ENCODE measurements at places on chromosomes 12 and 14.

DNA sequence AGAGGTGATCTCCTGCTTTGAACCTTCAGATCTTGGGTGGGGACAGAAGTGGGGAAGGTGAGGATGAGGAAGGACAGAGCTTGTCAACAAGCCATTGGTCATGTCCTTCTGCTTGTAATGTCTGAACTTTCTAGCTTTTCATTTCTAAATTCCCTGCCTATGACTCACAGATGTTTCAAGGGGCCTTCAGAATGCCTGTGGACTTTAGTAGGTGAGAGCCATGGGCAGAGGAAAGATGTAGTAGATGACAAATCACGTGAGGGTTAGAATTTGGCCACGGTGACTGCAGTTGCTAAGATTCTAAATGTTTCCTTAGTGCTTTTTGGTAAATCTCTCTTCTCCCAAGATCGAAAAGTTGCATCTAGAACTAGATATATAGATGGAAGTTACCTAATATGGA, 18.7 kb upstream of the CREBL2 start:
- DNase-seq = peak; percentile 39

DNA sequence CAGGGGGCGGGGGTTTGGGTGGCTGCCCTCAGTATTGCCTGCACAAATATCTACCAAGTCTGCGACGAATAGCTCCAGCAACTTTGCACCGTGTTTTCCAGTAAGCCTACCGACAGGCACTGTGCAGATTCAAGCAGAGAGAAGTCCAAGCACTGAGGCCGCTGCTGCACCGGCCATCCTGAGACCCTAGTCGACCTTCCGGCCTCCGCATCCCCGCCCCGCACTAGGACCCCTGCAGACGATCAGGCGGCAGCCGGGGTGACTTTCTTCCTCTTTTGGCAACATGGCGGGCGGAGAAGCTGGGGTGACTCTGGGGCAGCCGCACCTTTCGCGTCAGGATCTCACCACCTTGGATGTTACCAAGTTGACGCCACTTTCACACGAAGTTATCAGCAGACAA, at the start of gene EIF2S3B:
Gene EIF2S3B (plus strand): TSS at position 271 of the 400 bp plus-strand sequence. CDS start 13 bp downstream, at position 284.
- DNase-seq = no peak

DNA sequence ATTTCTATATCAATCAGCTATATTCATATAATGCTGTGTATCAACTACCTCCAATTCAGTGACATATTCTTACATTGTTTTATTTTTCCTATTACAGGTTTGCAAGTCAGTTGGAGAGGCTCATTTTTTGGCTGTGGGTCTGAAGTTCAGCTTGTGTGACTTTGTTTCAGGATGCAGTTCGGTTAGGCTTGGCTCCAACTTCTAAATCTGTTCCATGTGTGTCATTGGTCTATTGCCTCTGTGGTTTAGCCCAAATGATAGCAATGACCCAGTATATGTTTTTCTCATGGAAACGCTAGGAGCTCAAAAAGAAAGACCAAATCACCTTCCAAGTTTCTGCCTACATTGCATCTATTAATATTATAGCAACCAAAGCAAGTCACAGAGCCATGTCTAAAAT, 848.6 kb upstream of the LRFN5 start:
- no peak for DNase-seq

DNA sequence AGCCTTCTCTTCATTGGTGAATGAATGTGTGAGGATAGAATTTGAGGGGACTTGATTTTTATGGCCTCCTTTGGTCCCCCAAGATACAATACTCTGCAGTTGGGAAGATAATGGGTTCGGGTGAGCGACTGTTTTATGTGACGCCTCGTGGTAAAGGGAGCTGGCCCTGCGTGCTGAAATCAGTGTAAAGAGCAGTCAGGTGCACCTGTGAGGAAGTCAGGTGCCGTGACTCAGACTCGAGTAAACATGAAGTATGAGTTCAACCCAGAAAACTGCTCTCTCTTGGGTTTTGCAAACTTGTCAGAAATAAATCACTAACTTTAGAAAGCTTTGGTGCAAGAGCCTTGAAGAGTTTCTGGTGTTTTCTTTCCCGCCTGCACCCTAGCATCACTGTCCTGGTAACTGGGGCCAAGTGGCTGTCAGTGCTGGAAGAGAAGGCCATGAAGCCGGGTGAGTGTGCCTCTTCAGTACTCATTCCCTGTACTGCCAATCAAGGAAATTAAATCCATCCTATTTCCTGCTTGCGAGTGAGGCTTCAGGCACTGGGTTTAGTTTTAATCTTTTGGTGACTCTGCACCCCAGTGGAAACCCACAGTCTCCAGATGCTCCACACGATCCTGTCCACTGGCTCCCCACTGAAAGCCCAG, 59.2 kb downstream of the AACS start:
- no peak for DNase-seq

DNA sequence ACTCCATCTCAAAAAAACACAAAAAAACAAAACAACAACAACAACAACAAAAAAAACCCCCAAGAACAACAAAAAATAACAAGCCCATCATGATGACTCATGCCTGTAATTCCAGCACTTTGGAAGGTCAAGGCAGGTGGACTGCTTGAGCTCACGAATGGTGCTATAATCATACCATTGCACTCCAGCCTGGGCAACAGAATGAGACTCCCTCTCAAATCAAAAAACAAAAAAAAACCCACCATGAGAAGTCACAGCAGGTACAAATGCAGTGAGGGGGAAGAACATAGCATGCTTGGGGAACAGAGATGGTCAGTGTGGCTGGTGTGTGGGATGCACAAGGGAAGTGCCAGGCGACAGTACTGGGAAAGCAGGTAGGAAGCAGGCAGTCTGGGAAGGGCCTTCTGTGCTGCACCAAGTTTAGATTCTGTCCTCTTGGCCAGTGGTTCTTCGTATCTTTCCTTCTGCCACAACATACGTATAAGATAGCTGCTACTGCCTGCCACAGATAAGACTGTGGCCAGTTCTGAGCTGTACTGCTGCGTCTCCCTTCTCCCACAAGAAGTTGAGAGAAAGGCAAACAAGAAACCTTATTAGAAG, 28.0 kb downstream of the ATG14 start:
- no peak for DNase-seq

- DNase-seq = no peak
These were observed 12.6 kb upstream of the PUS1 start for GRCh38 chr12:131916306-131917138.

DNA sequence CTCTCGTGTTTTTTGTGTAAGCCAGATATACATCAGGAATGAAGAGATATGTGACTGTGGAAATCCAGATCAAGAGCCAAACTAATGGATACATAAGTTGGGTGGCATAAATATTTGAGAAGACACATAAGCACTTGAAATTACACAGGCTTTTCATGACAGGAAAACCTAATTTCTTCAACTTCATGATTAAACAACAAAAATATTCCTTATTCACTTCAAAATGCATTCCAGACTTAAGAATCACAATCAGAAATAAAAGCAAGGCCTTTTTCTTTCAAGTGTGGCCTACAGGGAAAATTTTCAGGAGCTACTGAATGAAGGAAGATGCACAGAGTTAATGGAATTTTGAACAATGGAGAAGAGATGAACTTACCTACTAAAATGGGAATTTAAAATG, 515.6 kb downstream of the FOXG1 start:
- no peak for DNase-seq

DNA sequence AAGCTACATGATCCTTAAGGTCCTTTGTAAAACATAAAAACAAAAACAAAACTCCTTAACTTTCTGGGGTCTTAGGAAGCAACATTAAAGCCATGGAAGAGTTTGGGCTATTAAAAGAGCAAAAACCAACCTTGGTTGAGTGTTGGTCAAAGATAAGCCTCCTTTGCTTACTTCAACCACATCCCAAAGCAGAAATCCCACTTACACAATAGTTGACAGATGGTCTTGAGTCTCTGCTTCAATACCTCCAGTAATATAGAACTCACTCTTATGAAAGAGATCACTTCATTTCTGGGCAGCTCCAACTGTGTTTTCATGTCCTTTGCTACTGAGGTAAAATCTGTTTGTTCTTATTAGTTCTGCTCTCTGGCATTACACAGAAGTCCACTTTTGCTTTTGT, 125.8 kb downstream of the SLC38A4 start:
- no peak for DNase-seq

- DNase-seq = no peak
These were observed 12.7 kb upstream of the SLC2A3 start for GRCh38 chr12:7948589-7949260.

- DNase-seq = no peak
These were observed 196.6 kb upstream of the TMTC1 start for GRCh38 chr12:29980304-29980703.

DNA sequence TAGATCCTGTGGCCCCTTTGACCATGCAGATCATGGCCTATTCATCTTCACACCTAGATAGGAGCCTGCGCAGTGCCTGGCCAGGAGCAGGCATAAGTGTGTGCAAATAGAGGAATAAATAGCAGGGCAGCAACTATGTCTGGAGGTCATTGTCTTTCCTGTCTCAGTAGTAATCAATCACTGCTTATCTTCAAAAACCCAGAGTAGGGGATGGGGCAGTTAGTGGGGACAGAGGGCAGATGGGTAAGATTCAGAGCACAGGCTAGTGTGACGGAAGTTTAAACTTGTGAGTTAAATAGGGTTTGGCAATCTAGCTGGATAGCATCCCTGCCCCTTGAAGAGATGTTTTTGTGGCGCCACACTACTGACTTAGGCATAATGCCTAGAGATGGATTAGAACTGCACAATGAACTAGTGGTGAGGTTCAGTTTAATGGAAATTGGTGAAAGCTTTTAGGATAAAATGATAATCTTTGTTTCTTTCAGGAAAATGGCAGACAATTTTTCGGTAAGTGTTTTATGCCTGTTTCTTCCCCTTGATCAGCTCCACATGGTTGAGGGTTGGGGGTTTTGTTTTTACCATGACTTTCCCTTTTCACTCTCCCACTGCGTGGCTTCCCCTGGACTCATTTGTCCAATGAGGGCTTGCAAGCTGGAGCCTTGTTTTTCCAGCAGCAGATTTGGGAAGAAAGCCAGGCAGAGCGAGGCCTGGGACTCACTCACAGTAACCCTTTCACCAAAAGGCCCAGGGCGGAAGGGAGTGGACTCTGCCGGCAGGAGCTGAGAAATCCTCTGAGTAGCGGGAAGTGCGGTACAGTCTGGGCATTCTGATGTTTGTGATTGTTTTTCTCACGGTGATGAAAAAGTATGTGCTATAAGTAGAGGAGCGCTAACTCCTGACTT, 8.1 kb downstream of the LGALS3 start:
- DNase-seq = no peak

- DNase-seq = no peak
These were observed 3.5 kb downstream of the RPS6KL1 start for GRCh38 chr14:74919421-74920165.

- DNase-seq = no peak
These were observed 75.9 kb downstream of the TTLL5 start for GRCh38 chr14:75736845-75737485.

DNA sequence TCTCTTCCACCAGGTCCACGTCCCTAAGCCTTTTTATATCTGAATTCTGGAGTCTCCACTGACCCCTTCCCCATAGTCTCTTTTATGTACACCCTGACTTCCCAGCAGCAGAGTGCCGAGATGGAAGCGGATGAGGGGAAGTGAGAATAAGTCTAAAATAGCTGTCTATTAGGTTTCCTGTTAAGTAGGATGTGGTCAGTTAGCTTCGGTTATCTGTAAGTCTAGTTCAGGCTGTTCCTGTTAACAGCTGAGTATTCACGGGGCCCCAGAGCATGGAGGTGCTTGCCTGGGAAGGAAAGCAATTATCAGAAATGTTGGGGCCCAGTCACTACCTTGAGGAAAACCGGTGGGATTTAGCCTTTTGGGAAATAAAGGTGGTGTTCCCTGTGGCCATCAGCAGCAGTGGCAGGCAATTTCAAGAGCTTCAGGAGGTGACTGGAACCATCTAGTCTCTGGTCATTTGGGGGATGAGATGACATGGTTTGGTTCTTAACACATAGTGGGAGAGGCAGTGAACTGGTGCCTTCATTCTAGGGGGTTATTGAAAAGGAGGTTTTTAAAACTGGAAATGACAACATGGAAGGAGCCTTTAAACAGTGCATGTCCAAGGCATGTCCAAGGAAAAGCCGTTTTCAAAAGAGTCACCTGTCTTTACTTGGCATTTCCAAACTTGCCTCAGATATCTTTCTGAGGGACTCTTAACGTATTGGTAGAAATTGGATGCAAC, 21.8 kb downstream of the CHST11 start:
- DNase-seq = no peak

DNA sequence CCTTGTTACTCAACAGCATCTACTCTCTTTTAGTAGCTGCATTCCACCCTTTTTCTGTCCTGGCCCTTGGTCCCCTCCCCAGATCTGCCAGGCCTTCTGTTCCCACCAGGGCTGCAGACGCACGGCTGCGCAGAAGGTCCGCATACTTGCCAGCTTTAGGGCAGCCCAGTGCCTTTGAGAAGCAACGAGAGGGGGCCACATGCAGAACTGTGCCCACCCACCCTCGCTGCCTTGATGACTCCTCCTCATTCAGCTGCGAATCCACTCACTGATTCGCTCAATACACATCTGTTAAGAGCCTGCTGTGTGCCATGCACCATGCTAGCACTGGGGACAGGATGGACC, 39.2 kb downstream of the PRIMA1 start:
- no peak for DNase-seq

GRCh38 chr14:92874962-92875661, 47.8 kb upstream of the CHGA start:
- no peak for DNase-seq

DNA sequence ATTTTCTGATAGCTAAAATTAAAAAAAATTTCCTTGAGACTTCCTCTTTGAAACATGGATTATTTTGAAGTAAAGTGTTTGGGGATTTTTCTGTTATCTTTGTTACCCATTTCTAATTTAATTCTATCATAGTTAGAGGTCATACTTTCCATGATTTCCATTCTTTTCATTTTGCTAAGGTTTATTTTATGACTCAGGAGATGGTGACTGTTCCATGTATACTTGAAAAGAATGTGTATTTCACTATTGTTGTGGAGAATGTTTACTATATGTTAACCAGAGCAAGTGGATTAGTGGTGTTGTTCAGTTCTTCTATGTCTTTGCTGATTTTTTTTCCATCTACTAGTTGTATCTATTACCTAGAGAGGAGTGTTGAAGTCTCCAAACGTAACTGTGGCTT, 250.5 kb upstream of the PELI2 start:
- DNase-seq = no peak
